ENCODE measurements at places on chromosomes 7 and 10. TPM values are rescaled to one million over a fixed set of nuclear protein-coding genes. Genes with fewer than 3 reads are reported as not detected.

WIPF3 gene
- 9.9 TPM for total RNA-seq

PON1 gene
- total RNA-seq, result 0.31 TPM

ZNF485 gene
- 2.8 TPM for total RNA-seq

PLEKHS1 gene
- total RNA-seq, result not detected

IDI2 gene
- total RNA-seq, result 45.6 TPM

CAPZA2 gene
- 143 TPM for total RNA-seq

SEMA4G gene
- 1.1 TPM for total RNA-seq

NUP205 gene
- total RNA-seq, result 33.5 TPM

AKR1E2 gene
- total RNA-seq, result 5.5 TPM

MRLN gene
- total RNA-seq, result 172 TPM

ELOVL3 gene
- total RNA-seq, result not detected

AGFG2 gene
- 16.2 TPM for total RNA-seq

OR9A2 gene
- total RNA-seq, result not detected

DNA sequence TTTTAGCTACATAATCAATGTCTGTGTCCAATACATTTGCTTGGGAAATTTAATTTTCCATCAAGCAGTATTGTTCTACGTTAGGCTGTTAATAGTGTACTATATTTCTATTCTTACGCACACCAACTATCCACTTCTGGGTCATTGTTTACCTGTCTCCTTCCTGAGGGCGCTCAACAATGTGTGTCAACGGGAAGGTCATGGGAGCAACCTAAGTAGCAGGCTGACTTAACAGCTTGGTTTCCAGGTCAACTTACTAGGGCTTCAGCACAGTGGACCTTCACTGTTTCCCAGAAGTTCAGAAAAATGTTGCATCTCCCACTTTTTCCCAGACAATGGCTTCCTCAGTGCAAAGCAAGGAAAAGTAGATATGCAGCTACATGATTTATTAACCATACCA lies 13.7 kb downstream of the THSD7A start:
- no peak overlapping the region for H3K27ac ChIP-seq
- H3K36me3 ChIP-seq, result no peaks in the 10 kb centered on the region
- no peaks in the 10 kb centered on the region for H3K4me1 ChIP-seq
- H3K4me3 ChIP-seq, result no peak overlapping the region
- DNase-seq, result no peak

- peaks cover 17% of the 10 kb centered on the region for H3K27me3 ChIP-seq
- no peaks in the 10 kb centered on the region for H3K36me3 ChIP-seq
- peak overlapping the region; percentile 53 for H3K4me3 ChIP-seq
- peaks cover 3% of the 10 kb centered on the region for H3K4me1 ChIP-seq
Measured at GRCh38 chr7:100626530-100627237, 14.3 kb downstream of the MOSPD3 start.

DNA sequence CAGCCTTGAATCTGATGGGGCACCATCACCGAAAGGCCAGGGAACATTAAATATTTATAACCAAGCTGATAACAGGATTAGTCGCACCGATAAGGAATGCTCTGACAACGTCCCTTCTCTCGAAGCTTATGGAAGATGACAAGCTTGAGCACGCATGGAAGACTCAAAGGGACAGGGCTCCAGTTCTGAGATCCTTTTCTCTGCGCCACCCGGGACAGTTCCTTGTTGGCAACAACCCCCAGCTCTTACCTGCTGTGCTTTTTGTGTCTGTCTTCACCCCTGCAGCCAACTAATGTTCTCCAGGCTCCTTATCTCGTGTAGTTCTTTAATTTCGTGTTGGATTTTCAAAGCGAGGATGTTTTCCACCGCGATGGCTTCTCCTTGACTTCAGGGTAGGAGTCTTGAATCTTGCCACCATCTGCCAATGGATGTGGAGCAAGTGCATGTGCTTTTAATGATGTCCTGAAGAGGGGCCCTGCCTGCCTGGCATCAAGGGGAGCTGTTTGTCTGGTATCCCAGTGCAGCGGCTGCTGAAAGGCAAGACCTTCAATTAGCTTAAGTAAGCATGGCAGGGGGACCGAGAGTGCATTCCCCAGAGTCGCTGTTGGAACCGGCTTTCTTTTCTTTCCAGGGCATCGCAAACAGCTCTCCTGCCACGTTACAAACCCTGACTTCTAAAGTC lies 354 bp upstream of the FERD3L start:
- no peaks in the 10 kb centered on the region for H3K4me1 ChIP-seq
- no peak overlapping the region for H3K27ac ChIP-seq
- no peaks in the 10 kb centered on the region for H3K36me3 ChIP-seq
- DNase-seq, result no peak
- H3K4me3 ChIP-seq, result no peak overlapping the region
- H3K27me3 ChIP-seq, result peaks cover 57% of the 10 kb centered on the region

DNA sequence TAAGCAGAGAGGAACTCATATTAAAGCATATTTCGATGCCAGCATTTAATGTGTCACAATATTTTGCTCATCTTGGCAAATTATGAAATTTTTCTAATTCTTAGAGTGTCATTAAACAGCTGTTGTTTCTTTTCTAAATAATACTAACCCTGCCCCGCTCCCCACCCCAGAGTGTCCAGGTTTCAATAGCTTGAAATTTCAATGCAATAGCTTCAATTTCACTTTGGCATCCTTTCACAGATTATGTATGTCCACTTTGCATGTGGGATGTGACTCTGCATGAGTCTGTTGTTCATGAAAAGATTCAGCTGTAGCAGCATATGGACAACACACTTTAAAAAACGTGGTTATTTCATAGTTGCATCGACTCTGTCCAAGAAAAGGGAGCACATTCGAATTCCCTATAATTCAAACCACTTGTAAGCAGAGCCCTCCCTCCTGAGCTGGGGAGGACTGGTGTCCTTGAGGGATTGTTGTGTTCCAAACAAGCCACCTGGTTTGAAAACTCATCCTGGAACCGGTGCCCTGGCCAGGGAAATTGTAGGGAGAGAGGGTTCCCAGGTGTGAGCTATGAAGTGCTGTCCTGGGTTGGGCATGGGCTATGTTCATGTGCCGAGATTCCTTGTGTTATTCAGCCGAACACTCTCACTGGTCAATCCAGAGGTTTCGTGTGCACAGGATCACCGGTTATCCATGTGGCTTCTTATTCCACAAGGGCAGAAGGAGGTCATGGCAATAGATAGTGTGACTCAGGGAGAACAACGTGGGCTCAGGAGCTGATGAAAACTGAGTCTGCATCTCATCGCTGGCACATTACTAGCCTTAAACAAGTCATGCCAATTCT lies 64.6 kb upstream of the CREB5 start:
- H3K4me1 ChIP-seq, result no peaks in the 10 kb centered on the region
- no peak overlapping the region for H3K4me3 ChIP-seq
- no peaks in the 10 kb centered on the region for H3K27me3 ChIP-seq
- peak overlapping the region; percentile 6 for H3K27ac ChIP-seq

DNA sequence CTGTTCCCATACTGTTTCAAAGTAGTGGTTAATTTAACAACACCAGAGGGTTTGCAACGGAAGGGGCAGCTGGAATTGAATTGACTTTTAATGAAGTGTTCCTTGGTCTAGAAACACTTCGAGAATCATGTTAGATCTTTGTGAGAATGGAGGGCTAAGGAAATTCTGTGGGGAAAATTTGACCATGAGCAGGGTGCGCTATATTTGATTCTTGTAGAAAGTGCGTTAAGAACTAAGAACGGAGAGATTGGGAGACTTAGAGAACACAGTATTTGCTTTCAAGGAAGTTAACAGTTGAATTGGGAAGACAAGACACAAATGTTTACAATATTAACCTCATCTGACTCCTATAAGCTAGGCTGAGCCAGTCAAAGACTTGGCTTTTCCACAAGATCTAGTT lies 1.2 kb downstream of the ZNF212 start:
- peak overlapping the region; percentile 84 for H3K27ac ChIP-seq
- H3K4me1 ChIP-seq, result peaks cover 24% of the 10 kb centered on the region
- H3K36me3 ChIP-seq, result no peaks in the 10 kb centered on the region
- H3K4me3 ChIP-seq, result peak overlapping the region; percentile 65
- H3K27me3 ChIP-seq, result no peaks in the 10 kb centered on the region

- no peaks in the 10 kb centered on the region for H3K36me3 ChIP-seq
- DNase-seq, result no peak
- H3K4me3 ChIP-seq, result no peak overlapping the region
- no peaks in the 10 kb centered on the region for H3K4me1 ChIP-seq
Measured at GRCh38 chr10:69239136-69239535, 19.0 kb downstream of the HKDC1 start.

GRCh38 chr10:60417901-60418300 lies 28.2 kb upstream of the ANK3 start:
- H3K36me3 ChIP-seq, result no peaks in the 10 kb centered on the region
- H3K4me1 ChIP-seq, result no peaks in the 10 kb centered on the region
- DNase-seq, result no peak
- H3K27me3 ChIP-seq, result no peaks in the 10 kb centered on the region

- no peaks in the 10 kb centered on the region for H3K36me3 ChIP-seq
- no peaks in the 10 kb centered on the region for H3K4me1 ChIP-seq
- H3K27ac ChIP-seq, result no peak overlapping the region
- H3K27me3 ChIP-seq, result no peaks in the 10 kb centered on the region
- no peak overlapping the region for H3K4me3 ChIP-seq
Measured at GRCh38 chr7:42198974-42199668, 37.9 kb downstream of the GLI3 start.

- H3K4me3 ChIP-seq, result peak overlapping the region; percentile 16
- peak overlapping the region; percentile 39 for H3K27ac ChIP-seq
- peaks cover 39% of the 10 kb centered on the region for H3K4me1 ChIP-seq
- H3K36me3 ChIP-seq, result no peaks in the 10 kb centered on the region
- no peaks in the 10 kb centered on the region for H3K27me3 ChIP-seq
Measured at GRCh38 chr10:50326757-50327701, 75.7 kb upstream of the ASAH2 start.

- DNase-seq, result no peak
- peaks cover 3% of the 10 kb centered on the region for H3K4me1 ChIP-seq
- H3K36me3 ChIP-seq, result no peaks in the 10 kb centered on the region
- peaks cover 22% of the 10 kb centered on the region for H3K27me3 ChIP-seq
Measured at GRCh38 chr7:140645166-140645900, 4.7 kb upstream of the DENND2A start.

GRCh38 chr7:138649506-138649905 lies 51.7 kb downstream of the SVOPL start:
- H3K4me1 ChIP-seq, result no peaks in the 10 kb centered on the region
- no peaks in the 10 kb centered on the region for H3K27me3 ChIP-seq
- no peak for DNase-seq
- no peaks in the 10 kb centered on the region for H3K36me3 ChIP-seq
- no peak overlapping the region for H3K4me3 ChIP-seq

- H3K27ac ChIP-seq, result peak overlapping the region; percentile 65
- no peak for DNase-seq
- no peaks in the 10 kb centered on the region for H3K27me3 ChIP-seq
- H3K4me3 ChIP-seq, result no peak overlapping the region
- no peaks in the 10 kb centered on the region for H3K36me3 ChIP-seq
Measured at GRCh38 chr7:50646069-50646468, 80.9 kb upstream of the DDC start.

- DNase-seq, result no peak
- H3K4me3 ChIP-seq, result no peak overlapping the region
- no peak overlapping the region for H3K27ac ChIP-seq
- H3K27me3 ChIP-seq, result no peaks in the 10 kb centered on the region
- no peaks in the 10 kb centered on the region for H3K4me1 ChIP-seq
Measured at GRCh38 chr10:9301148-9301547, 1246.7 kb downstream of the GATA3 start.

GRCh38 chr7:137661634-137662033 lies 185.1 kb downstream of the DGKI start:
- H3K27me3 ChIP-seq, result no peaks in the 10 kb centered on the region
- H3K4me3 ChIP-seq, result no peak overlapping the region
- H3K36me3 ChIP-seq, result no peaks in the 10 kb centered on the region
- DNase-seq, result no peak
- H3K27ac ChIP-seq, result no peak overlapping the region

GRCh38 chr7:3206771-3207191 lies 94.3 kb upstream of the SDK1 start:
- no peaks in the 10 kb centered on the region for H3K4me1 ChIP-seq
- no peaks in the 10 kb centered on the region for H3K36me3 ChIP-seq
- no peak for DNase-seq

GRCh38 chr10:125982260-125982948 lies 86.0 kb downstream of the FANK1 start:
- H3K4me1 ChIP-seq, result no peaks in the 10 kb centered on the region
- no peaks in the 10 kb centered on the region for H3K27me3 ChIP-seq
- no peak overlapping the region for H3K4me3 ChIP-seq

- H3K36me3 ChIP-seq, result no peaks in the 10 kb centered on the region
- H3K4me1 ChIP-seq, result peaks cover 9% of the 10 kb centered on the region
- peak overlapping the region; percentile 71 for H3K27ac ChIP-seq
- H3K4me3 ChIP-seq, result no peak overlapping the region
- no peaks in the 10 kb centered on the region for H3K27me3 ChIP-seq
- DNase-seq, result no peak
Measured at GRCh38 chr7:154425271-154425670, 373.1 kb downstream of the DPP6 start.

DNA sequence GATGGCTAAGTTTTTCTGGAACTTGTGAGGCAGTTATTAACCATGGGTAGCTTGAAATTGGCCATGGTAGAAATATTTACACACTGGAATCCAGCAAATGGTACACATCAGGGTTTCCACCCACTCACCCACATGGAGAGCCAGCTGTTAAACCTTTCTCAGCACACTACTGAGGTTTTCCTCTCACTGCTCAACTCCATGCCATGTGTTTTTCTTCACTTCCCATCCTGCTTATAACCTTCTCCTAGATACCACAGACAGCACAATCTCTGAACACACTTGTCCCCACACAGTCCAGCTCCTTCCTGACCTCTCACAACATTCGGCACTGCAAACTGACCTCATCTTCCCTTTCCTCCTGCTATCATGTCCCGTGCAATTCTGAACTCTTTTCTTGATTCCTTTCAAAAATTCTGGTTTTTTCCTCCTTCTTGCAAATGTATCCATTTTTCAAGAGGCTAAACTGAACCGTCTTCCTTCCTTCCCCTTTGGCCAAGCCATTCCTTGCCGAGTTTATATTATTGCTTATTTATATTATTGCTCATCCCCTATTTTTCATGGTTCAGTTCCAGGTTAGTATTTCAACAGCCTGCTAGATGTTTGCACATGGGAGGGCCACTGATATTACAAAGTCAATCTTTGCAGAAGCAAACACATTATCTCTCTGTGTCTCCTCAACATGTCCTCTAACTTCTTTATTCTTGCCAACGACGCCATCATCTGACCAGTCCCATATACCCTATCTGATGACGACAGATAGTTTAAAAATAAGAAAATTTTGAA lies 606.4 kb downstream of the SORCS1 start:
- no peaks in the 10 kb centered on the region for H3K4me1 ChIP-seq
- no peaks in the 10 kb centered on the region for H3K27me3 ChIP-seq
- H3K36me3 ChIP-seq, result no peaks in the 10 kb centered on the region
- no peak overlapping the region for H3K27ac ChIP-seq

DNA sequence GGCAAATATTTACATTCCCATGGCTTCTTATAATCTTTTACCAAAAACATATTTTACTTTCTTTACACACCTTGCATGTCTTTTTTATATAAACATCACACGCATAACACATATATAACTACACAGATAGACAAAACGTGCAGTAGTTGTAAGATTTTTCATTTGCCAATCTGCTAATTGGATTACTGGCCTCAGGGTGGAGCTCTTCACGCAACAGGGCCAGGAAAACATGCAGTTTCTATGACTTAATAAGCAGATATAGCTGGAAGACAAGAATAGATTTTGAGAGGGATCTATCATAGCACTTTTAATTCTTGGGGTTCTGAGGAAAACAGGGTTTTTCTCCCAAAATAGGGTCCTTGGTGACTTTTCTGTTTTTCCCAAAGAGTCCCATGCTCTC lies 12.7 kb downstream of the ACADSB start:
- no peak for DNase-seq
- no peaks in the 10 kb centered on the region for H3K36me3 ChIP-seq
- H3K4me1 ChIP-seq, result no peaks in the 10 kb centered on the region
- H3K27ac ChIP-seq, result no peak overlapping the region
